ENCODE measurements at places on chromosomes 5 and 9.

GRCh38 chr5:94779684-94780083 is 161.2 kb downstream of the SLF1 start:
- no peak for DNase-seq

DNA sequence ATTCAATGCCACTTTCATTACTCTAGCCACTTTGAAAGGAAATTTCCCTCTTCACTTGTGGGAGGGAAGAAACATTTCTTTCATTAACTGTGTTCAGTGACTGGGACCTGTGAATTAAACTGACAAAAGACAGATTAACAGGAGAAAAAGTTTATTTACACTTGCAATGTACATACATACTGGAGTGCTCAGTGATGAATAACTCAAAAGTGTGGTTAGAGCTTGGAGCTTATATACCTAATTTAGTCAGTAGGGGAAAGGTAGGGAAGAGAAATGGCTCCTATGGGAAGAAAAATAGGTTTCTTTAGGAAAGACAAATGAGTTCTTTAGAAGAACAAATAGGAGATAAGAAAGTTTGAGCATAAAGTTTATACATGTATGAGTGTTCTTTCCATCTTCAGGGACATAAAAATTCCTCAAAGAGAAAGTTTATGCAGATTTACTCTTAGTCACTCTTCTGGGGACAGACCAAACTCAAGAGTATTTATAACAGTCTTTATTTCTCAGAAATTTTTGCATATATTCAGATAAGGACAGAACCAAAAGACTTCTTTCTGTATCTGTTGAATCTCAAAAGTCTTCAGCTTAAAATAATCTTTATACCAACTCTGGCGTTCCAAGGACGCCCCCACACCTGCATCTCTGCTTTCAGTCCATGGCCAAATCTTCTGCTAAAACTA is 120.0 kb upstream of the RAI14 start:
- peak; percentile 11 for DNase-seq

DNA sequence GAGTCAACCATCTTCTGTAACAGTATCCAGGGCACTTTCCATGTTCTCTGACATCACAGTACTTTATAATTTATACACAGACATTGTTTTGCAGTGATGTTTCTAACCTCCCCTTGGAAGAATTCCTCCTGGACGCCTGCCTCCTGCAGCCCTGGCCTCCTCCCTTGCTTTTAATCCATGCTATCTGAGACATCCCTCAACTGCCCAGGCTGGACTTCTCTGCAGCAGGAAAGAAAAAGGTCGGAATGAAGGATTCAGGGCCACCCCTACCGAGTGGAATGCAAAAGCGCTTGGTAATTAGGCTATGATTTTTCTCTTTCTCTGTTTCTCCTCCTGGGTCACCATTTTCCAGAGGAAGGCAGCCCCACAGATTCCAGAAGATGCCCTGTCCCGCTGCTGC is 47.0 kb upstream of the SHC3 start:
- no peak for DNase-seq

DNA sequence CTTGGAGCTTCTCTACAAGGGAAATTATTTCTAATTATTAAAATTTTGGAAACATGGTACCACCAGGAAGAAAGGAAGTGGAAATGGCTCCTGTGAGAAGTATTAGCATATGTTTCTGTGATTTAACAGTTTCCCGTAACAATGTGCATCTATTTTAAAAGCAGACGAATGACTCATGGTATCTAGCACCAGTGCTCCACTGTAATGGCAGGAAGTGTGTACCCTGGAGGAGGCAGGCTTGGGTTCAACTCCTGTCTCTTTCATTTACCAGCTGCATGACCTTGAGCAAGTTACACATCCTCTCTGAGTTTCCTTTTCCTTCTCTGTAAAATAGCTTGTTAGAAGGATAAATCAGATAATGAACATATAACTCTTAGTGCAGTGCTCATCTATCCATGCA is 41.0 kb upstream of the ANGPTL2 start:
- no peak for DNase-seq

DNA sequence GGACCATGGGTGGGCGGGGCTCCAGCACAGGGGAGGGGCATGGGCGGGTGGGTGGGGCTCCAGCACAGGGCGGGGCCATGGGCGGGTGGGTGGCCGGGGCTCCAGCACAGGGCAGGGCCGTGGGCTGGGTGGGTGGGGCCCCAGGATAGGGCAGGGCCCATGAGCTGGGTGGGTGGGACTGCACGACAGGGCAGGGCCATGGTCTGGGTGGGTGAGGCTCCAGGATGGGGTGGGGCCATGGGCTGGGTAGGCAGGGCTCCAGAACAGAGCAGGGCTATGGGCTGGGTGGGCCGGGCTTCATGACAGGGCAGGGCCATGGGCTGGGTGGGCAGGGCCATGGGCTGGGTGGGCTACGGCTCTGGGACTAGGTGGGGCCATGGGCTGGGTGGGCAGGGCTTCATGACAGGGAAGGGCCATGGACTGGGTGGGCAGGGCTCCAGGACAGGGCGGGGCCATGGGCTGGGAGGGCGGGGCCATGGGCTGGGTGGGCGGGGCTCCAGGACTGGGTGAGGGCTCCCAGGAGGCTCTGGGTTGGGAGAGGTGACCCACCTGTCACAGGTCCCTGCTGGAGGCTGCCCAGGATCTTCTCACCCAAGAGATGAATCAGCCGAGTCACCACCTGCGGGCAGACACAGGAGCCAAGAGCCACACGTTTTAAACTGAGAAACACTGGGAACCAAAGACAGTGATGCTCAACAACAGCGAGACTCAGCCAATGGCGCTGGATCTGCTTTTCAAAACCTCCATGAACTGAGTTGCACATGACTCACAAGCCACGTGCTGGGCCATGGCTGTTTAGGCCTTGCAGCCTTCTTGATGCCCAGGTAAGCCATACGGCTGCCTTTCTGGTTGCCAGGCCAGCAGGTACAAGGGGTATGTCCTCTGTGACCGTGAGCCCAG is 33.6 kb upstream of the NSMF start:
- DNase-seq, result no peak

- no peak for DNase-seq
Observed at GRCh38 chr9:76691517-76692313, 72.5 kb upstream of the PCA3 start.

GRCh38 chr9:131276094-131276888 is at the start of gene FAM78A:
TSS of gene FAM78A (minus strand) at chr9:131276510. CDS start at chr9:131276179, 331 bp downstream.
- peak; percentile 52 for DNase-seq

DNA sequence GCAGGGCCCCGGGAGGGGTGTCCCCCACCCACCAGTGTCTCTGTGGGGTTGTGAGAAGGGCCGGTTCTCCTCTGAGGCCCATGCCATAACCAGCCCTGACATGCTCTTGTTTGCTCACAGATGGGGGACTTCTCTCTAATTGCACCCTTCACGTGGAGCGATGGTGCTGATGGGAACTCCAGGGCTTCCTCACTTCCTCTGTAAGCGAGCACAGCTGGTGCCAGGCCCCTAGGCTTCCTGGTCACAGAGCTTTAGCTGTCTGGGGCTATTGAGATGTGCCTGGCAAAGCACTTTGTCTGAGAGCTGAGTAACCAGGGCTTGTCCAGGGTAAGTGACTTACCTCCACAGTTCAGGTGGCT is 36.4 kb downstream of the PHF2 start:
- DNase-seq, result no peak

DNA sequence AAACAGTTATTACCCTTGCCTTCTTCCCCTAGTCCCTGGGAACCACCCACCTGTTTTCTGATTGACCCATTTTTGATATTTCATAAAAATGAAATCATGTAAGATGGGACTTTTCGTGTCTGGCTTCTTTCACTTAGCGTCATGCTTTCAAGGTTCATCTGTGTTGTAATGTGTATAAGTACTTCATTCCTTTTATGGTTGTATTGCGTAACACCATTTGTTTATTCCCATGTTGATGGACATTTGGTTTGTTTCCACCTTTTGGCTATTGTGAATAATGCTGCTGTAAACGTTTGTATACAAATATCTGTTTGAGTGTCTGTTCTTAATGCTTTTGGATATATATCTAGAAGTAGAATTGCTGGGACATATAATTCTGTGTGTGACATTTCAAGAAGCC is 650.1 kb upstream of the COX7C start:
- no peak for DNase-seq

GRCh38 chr9:121288673-121289025 is 20.7 kb downstream of the GSN start:
- no peak for DNase-seq

DNA sequence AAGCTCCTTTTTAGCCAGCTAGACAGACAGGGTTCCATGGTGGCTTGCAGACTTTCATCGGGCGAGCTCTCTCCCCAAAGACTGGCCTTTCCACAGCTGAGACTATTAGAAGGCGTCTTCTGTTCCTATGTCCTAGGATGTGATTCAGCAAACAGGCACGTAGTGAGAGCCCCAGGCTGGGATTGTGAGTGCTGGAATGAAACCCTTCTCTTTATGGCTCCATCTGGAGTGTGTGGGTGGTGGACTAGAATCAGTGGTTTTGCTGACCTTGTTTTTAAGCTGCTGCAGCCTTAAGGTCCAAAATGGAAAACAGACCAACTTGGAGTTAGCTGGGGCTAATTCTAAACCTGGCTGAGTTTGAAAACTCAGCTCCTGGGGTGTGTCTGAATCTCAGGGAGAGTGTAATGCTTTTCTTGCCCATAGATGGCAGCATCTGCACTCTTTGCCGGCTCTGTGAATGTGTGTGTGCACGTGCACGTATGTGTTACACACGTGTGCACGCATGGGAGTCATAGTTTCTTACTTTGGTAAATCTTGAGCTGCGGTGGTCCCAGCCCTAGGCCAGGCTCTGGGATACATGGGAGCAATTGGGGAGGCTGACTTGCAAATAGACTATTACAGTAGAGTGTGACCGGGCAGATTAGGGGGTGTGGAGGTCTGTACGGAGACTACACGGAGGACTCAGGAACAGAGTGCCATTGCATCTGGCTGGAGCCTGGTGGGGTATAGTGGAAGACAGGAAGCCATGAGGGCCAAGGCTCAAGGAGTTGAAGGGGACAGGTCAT is 10.7 kb downstream of the GSN start:
- DNase-seq, result peak; percentile 41

- no peak for DNase-seq
Observed at GRCh38 chr9:134373269-134373668, 47.0 kb downstream of the RXRA start.

GRCh38 chr5:87588316-87588715 is 175.6 kb upstream of the CCNH start:
- DNase-seq, result no peak

GRCh38 chr9:132586830-132587591 is 4.6 kb downstream of the BARHL1 start:
- no peak for DNase-seq

DNA sequence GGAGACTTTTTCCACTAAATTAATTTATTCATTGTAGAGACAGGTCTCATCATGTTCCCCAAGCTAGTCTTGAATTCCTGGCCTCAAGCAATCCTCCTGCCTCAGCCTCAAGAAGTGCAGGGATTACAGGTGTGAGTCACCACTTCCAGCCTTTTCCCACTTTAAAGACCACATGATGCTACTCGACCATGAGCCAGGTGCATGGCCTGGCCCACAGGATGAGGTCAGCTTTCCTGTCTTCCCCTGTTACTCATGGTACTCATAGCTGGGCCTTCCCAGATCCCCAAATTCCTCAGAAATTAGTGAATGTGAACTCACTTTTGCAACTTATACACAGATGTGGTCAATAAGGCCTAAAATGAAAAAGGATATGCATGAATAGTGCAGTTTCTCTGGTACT is 395.9 kb downstream of the SEMA5A start:
- no peak for DNase-seq

DNA sequence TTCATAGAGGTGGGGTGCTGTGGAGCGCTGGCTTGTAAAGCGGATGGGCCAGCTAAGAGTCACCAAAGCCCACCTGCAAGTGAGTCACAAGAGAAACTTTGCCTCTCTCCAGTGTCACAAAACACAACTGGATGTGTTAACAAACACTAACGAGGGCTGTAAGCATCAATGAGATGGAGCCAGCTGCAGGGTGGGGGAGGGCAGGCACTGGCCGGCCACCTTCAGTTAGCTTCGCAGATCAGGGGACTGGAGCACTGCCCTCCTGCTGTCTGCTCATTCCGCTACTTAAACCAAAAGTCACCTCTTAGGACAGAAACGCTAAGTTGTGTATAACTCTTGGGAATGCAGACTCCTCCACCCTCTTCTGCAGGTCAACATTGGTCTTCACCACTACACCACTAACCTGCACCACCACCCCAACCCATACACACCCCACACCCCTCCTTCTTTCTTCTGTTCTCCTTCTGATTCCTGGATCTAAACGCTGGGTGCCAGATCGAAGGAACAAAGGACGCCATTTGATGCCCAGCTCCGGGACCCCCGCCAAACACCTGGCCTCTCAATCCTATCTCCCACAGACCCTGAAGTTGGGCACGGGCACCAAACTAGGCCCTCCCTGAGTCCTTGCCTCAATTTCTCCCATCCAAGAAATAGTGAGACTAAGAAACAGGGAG is 2.1 kb downstream of the ARSI start:
- DNase-seq, result no peak

GRCh38 chr5:150320044-150320613 is 17.4 kb upstream of the ARSI start:
- no peak for DNase-seq

GRCh38 chr5:65809817-65810531 is 88.0 kb downstream of the NLN start:
- DNase-seq, result no peak

DNA sequence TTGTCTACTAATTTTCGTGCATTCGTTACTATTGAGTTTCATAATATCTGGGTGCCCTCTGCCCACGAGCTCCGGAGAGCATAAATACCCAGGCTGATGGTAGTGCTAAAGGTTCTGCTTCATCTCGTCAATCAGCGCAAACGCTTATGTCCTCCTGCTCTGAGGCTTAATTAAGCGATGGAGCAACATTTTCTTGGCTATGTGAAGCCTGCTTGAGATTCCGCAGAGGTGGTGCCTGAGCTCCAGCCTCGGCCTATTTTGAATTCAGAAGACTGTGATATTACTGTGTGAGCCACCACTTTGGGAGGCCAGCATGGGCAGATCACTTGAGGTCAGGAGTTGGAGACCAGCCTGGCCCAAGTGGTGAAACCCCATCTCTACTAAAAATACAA is 44.8 kb downstream of the ANXA2R start:
- DNase-seq, result no peak

- DNase-seq, result no peak
Observed at GRCh38 chr9:133118179-133118520, 2.9 kb downstream of the RALGDS start.

- no peak for DNase-seq
Observed at GRCh38 chr5:34452170-34452828, 203.8 kb upstream of the RAI14 start.

Measured in stimulated activated CD4-positive, alpha-beta T cell treated with anti-CD3 and anti-CD28 coated beads, Interleukin-4, amount 100 ng/mL, for 24 hours (primary cell).